ENCODE measurements at places on chromosomes 1 and 21.

DNA sequence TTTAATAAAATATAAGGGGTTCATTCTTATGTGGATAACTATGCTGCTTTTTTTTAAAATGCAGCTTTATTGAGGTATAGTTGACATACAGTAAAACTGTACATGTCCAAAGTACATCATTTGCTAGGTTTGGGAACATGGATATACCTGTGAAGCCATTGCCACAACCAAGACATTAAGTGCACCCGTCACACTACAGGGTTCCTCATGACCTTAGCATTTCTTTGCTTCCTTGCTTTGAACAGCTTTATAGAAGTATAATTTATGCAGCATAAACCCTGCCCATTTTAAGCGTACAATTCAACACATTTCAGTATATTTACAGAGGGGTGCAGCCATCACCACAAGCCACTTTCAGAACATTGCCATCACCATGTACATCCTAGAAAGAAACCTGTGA is 26.3 kb downstream of the FHAD1 start:
- no peak for DNase-seq

- no peak for DNase-seq
These were observed 37.0 kb downstream of the ZBTB8B start for GRCh38 chr1:32501865-32502264.

GRCh38 chr21:38769191-38769780 is 36.4 kb upstream of the ETS2 start:
- DNase-seq = no peak

GRCh38 chr1:59046134-59046533 is 250.8 kb upstream of the FGGY start:
- no peak for DNase-seq

GRCh38 chr1:13622446-13622845 is 38.8 kb downstream of the PDPN start:
- DNase-seq = no peak

GRCh38 chr1:11664336-11665065 is 501 bp downstream of the FBXO6 start:
- peak; percentile 77 for DNase-seq

All from activated CD4-positive, alpha-beta T cell treated with anti-CD3 and anti-CD28 coated beads, Interleukin-2, amount 10 ng/mL, durations not matched to agents 7 days and 5 days (primary cell).